ENCODE measurements at places on chromosomes 13 and 19.
A peak's percentile ranks its signal among the peaks of the same experiment; 100 is the strongest.

GRCh38 chr13:46278474-46278873 is 66.7 kb downstream of the LRRC63 start:
- DNase-seq = no peak

- no peak for DNase-seq
Observed at GRCh38 chr13:72536714-72537394, 190.6 kb downstream of the MZT1 start.

DNA sequence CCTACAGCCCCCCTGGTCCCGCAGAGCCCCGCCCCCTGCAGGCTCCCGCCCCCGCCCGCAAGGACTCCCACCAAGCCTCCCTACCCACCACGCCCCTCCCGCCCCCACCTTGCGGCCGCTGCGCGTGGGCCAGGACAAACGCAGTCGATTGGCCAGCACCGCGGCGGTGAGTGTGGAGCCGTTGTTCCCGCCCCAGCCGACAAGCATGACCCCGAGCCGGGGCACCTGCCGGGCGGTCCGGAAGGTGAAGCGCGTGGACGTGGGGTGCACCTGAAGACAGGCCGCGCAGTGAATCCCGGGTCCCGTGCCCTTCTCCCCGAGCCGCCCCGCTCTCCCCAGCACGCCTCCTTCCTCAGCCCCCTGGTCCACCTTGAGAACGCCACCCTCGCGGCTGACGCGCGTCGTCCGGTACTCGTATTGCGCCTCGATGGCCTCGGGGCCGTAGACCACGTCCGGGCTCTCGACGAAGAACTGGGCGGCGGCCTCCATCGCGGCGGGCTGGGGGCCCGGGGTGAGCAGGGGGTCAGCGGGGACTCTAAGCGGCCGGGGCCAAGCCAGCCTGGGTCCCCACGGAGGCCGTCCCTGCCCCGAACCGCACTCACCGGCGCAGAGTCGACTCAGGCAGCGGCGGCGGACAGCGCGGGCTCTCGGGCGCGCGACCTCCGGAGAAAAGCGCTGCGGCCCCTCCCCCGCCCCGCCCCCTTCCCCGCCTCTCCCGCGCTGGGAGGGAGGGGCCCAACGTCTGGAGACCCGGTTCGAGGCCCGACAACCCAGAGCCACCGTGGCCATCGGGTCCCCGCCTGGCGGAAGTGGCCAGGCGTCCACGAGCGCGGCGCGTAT is at the start of gene ISYNA1:
Gene ISYNA1 (minus strand): TSS at position 643 of the 840 bp plus-strand sequence. CDS start 154 bp downstream, at position 489.
- DNase-seq = peak; percentile 65

DNA sequence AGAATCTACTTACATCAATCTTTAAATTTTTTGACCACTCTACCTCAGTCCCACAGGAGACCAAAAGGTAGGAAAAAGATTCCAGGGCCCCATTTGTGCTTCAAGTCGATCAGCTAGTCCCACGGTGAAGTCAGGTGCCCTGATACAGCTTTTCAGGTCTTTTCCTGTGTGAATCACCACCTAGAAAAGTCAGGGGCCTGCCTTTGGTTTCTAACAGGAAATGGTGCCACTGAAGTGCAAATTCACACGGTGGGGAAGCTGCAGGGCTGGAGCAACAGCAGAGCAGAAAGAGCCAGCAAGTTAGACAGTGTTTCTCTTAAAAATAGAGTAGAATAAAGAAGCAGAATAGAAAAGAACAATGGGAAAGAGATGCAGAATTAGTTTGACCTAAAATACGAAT is 107.5 kb downstream of the KLF12 start:
- DNase-seq = peak; percentile 80

GRCh38 chr13:44240611-44241145 is 132.9 kb upstream of the SERP2 start:
- DNase-seq = no peak

DNA sequence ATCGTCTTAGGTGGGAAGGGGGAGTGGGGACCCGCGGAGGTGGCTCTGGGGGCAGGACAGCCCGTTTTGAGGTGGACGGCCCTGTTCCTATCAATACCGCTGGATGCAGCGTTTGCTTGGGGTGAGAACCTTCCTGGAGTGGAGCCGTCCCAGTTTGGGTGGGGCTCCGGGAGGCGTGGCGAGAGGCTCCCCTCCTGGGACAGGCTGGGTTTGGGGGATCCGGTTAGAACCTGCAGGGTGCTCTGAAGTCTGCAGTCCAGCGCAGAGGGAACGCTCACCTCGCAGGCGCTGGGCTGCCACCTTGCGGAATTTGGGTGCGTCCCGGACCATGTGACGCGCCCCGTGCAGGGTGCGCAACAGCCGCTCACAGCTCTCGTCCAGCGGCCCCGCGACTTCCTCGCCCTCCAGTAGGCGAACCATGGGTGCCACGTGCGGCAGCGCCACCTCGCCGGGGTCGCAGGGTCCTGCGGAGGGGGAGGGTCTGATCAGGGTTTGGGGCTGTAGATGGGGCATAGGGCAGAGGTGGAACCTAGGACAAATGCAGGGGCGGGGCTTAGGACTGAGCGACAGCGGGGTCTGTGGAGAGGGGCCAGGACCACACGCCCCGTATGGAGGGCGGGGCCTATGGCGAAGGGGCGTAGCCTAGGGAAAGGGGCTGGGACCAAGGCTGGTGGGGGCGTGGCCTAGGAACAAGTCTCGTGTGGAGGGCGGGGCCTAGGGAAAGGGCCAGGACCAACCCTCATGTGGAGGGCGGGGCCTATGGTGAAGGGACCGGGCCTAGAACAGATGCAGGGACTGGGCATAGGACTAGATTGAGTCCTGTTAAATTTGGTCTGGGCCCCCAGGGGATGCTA is 13.8 kb downstream of the SH2D3A start:
- peak; percentile 93 for DNase-seq

GRCh38 chr13:110254151-110254679 is 52.7 kb downstream of the COL4A1 start:
- no peak for DNase-seq

Measured in activated CD4-positive, alpha-beta T cell treated with anti-CD3 and anti-CD28 coated beads for 36 hours (primary cell).